ENCODE measurements at places on chromosomes 4 and X. TPM values are rescaled to one million over a fixed set of nuclear protein-coding genes. Genes with fewer than 3 reads are reported as not detected.

The NR3C2 gene
- 5.7 TPM for total RNA-seq

- DNase-seq, result no peak
Observed at GRCh38 chr4:41169256-41169800, 45.0 kb downstream of the APBB2 start.

The SYNPO2 gene
- total RNA-seq, result 1.6 TPM

- DNase-seq, result no peak
Observed at GRCh38 chrX:12802741-12803140, 11.5 kb downstream of the PRPS2 start.

GRCh38 chr4:163651761-163652160, 157.3 kb downstream of the TMA16 start:
- DNase-seq, result no peak

Data from frontal cortex (tissue), 4 donors.